ENCODE measurements at places on chromosomes 5 and 9.

GRCh38 chr5:176678584-176678983 lies 31.3 kb downstream of the TSPAN17 start:
- no peak for DNase-seq

DNA sequence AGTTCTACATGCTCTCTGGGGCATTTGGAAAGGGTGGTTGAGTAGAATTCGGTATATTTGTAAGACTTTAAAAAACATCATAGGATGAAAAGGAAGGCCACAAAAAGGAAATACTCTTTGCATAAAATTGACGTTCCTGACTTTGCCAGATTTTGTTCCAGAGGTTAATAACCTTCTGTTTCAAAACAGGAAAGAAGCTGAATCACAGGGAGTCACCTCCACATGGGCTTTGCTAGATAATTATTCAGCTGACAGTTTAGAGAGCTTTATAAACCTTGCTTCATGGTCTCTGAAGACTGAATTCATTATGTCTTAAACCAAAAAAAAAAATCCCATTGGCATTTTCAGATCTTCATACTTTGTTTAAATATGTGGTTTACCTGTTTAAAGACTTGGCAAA lies 203.7 kb downstream of the SEMA6A start:
- DNase-seq: no peak

DNA sequence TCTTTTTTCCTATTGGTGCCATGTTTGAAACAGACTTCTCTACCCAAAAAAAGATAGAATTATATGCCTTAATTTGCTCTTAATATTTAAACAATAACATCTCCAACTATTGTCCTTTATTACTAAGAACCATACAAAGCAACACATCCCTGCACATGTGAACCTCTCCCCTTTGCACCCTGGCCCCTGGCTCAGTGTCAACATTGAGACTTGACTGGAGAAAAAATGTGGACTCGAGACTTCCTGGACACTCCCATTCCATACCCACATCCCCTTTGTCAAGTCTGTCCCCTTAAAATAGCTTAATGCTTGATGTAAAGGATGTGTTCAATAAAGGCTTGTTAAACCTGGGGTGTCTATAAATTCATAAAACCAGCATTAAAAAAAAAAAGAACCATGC lies 53.2 kb downstream of the TTC39B start:
- no peak for DNase-seq

GRCh38 chr9:16561121-16561520 lies 309.3 kb downstream of the BNC2 start:
- no peak for DNase-seq

DNA sequence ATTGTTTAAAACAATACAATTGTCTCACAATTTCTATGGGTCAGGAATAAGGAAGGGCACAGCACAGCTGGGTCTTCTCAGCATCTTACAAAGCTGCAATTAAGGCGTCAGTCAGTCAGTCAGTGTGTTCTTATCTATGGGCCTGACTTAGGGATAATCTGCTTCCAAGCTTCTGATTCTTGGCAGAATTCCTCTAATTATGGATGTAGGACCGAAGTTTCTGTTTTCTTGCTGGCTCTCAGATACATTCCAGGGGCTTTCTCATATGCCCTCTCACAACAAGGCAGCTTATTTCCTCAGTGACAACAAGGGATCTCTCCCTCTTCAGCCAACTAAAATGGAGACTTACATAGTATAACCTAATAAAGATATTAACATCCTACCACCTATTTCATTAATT lies 1925.3 kb upstream of the ACO1 start:
- no peak for DNase-seq

DNA sequence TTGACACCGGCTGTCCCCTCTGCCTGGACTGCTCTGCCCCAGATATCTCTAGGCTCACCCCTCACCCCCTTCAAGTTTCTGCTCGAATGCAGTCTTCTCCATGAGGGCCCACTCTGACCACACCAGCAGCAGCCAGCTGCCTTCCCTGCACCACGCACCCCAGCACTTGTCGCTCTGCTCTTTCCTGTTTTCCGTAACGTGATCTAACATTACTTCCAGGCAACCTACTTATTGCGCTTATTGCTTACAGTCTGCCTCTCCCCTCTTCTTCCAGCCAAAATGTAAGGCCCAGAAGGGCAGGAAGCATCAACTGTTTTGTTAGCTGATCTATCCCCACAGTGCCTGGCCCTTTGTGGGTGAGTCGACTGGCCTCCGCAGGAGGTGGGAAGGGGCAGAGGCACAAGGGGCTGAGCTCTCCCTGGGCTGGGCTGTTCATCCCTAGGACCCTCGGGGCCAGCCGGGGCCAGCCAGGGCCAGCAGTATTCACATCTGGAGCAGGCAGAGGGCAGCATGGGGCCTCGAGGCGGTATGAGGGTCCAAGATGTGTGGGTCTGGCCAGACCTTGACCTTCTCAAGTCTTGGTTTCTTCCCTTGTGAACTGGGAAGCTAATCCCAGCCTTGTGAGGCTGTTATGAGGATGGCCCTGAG lies 11.6 kb upstream of the DBN1 start:
- no peak for DNase-seq

GRCh38 chr5:1509346-1510085 lies 14.2 kb downstream of the LPCAT1 start:
- no peak for DNase-seq

DNA sequence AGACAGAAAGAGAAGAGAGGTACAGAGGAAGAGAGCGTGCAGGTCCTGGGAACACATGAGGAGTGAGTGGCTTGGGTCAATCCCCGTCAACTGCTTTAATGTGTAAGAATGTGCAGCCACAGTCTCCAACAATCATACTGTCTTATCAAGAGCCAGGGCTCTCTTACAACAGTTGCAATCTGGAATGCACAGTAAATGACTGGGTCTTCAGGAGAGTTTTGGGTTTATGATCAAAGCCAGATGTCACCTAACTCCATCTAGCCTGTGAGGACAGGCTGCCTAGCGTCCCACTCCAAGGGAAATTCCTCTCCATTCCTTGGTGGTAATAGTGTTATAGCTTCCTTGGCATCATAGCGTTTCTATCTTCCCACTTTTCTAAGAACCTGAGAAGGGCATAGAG lies 75.0 kb upstream of the TRIO start:
- no peak for DNase-seq

- no peak for DNase-seq
Observed at GRCh38 chr5:155598552-155598951, 585.0 kb downstream of the KIF4B start.

Data from stimulated activated CD8-positive, alpha-beta memory T cell treated with anti-CD3 and anti-CD28 coated beads, Interleukin-2, amount 100 ng/mL, for 1 hour (primary cell).